T-helper 1 cell (primary cell): ENCODE measurements at places on chromosomes 6 and 20.

DNA sequence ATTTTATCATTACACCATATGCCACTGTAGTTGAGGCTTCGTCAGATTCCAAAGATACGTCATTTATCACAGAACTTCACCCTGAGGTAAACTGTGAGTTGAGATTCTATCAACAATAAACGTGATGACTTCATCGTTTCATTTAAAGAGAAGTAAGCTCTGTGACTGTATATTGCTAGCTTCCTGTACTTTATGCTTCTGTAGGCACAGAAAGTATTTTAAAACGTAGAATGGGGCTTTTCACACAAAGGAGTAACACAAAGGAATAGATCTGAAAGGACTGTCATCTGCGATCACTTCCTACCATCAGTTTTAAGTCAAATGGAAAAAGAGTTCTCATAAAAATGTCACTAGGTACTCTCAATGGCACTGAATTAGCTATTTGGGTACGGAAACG is 234.4 kb upstream of the MCHR2 start:
- DNase-seq: no peak

DNA sequence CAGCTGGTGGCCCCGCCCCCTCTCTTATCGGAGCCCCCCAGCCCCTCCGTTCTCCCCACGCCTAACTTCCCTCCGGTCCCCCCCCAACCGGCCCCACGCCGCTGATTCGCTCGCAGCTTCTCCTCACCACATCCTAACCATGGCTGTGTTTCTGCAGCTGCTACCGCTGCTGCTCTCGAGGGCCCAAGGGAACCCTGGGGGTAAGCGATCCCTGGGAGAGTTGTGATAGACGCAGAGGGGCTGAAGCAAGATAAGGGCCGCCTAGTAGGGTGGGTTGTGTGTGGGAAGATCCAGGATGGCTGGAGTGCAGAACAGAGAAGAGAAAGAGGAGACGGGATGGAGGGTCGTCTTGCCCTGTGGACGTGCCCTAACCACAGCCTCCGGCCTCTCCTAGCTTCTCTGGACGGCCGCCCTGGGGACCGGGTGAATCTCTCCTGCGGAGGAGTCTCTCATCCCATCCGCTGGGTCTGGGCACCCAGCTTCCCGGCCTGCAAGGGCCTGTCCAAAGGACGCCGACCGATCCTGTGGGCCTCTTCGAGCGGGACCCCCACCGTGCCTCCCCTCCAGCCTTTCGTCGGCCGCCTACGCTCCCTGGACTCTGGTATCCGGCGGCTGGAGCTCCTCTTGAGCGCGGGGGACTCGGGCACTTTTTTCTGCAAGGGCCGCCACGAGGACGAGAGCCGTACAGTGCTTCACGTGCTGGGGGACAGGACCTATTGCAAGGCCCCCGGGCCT is at the start of gene MPIG6B:
Gene MPIG6B (plus strand): TSS at position 129 of the 735 bp plus-strand sequence. CDS start 11 bp downstream, at position 140.
- DNase-seq: no peak

- no peak for DNase-seq
These were observed 24.6 kb upstream of the GTSF1L start for GRCh38 chr20:43751167-43752050.

GRCh38 chr20:35621560-35621946 is 5.9 kb downstream of the SPAG4 start:
- no peak for DNase-seq

DNA sequence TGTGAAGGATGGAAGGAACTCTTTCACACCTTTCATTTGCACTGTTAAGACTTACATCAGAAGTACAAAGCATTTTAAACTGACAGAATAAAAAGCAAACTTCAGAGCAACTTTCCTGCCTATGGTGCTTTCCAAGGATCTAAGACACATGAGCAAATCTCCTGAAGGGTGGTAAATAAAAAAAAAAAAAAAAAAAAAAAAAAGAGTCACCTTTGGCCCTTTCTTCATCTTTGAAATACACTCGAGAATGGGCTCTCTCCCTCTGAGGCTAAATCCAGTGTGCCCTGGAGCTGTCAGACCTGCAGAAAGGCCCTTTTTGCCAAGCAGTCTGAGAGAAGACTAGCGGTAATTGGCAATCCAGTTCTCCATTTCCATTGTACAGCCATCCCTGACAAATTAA is 1113.8 kb upstream of the FLRT3 start:
- DNase-seq: no peak

- DNase-seq: no peak
These were observed 3.3 kb downstream of the APCDD1L start for GRCh38 chr20:58511861-58512260.

DNA sequence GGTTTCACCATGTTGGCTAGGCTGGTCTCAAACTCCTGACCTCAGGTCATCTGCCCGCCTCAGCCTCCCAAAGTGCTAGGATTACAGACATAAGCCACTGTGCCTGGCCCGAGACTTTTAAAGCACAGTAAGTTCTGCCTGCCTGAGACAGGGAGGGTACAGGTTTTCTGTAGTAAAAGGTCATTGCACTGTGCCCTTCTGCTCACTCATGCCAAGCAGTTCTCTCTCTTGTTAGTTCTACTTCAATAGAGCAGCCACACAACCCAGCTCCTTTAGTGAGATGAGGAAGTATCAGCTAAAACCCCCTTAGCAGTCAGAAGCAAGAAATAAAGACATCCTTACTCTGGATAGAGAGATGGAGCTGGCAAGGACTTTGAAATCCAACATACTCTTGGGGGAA is 52.4 kb upstream of the ARMH2 start:
- no peak for DNase-seq

DNA sequence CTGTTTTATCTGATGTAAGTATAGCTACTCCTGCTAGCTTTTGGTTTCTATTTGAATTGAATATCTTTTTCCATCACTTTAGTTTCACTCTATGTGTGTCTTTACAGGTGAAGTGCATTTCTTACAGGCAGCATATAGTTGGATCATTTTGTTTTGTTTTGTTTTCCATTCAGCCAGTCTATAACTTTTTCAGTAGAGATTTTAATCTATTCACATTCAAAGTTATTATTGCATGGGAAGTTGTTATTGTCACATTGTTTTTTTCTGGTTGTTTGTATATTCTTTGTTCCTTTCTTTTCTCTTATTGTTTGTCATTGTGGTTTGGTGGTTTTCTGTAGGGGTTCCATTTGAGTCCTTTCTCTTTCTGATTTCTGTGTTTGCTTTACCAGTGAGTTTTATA is 151.2 kb downstream of the PDE10A start:
- peak; percentile 3 for DNase-seq

DNA sequence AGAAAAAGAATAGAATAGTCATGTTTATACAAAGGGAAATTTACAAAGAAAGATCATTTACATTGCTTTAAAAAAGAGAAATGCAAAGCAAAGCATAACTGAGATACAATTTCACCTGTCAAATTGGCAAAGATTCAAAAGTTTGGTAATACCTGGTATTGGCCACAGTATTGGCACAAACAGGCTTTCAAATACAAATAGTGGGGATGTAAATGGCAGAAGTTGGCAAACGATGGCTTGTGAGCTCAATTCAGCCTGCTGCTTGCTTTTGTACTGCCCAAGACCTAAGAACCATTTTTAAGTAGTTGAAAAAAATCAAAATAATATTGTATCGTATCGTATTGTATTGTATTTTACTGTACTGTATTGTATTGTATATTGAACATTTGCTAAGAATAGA is 194.5 kb upstream of the JAG1 start:
- DNase-seq: no peak

- no peak for DNase-seq
These were observed 8.4 kb downstream of the MCM3 start for GRCh38 chr6:52276130-52276529.

DNA sequence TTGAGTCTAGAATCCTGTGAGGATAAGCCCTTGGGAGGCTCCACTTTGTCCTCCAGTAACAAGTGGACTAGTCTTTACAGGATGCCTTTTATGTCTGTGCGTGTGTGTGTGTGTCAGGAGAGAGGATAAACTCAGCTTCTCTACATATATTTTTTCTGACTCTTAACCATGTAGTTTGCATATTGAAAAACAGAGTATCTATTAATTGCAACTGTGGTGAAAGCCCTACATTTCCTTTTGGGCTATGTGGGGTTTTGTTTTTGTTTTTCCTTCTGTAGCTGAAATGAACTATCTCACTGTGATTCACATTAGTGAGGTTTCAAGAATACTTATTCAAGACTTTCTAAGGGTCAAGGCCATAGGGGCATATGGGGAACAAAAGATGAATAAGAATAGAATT is 17.7 kb downstream of the TPBG start:
- no peak for DNase-seq
